DMS79 (cell line): ENCODE measurements at places on chromosomes 3 and 15.

DNA sequence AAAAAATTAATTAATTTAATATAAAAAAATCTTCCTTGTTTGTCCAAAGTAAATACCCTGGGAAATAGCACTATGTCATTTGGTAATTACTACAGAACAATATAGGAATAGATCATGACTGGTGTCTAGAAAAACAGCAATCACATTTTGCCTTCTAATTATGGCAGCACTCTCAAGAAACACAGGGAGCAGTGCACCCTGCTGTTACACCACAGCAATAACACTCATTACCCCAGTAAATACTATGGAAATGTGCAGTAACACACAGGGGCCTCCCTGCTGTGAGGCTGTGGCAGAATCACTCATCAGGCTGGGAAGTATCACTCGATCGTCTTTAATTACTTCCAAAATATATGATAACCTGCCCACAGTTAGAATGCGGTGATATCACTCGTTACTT is 646.0 kb downstream of the TUSC7 start:
- DNase-seq = no peak

GRCh38 chr15:101122806-101123205 is 129.0 kb downstream of the CHSY1 start:
- no peak for DNase-seq

- no peak for DNase-seq
Measured at GRCh38 chr3:42265059-42265991, 660 bp downstream of the CCK start.

- DNase-seq = no peak
Measured at GRCh38 chr3:152079980-152080379, 188.7 kb upstream of the MBNL1 start.

DNA sequence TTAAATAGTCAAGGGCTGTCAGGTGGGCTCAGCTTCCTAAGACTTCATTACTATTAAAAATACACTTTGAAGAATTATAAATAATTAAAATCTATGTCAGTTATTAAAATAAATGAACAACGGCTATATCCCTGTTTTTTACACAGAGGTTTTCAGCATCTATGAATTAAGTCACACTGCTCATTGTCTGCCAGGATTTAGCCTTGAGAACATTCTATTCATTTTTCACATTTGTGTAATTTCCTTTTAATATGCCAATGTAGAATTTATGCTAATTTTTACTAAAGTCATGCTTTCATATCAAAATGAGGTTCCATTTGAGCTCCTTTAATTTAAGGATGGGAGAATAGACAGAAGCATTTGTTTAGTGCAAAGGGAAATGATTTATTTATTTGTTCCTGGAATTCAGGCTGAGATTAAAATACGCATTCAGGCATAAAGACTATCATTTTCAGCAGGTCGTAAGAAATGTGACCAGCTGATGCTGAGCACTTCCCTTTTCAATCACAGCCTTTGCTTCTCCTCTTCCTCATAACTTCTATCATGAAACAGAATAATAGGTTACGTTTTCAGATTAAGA is 345.1 kb downstream of the MFSD1 start:
- no peak for DNase-seq

DNA sequence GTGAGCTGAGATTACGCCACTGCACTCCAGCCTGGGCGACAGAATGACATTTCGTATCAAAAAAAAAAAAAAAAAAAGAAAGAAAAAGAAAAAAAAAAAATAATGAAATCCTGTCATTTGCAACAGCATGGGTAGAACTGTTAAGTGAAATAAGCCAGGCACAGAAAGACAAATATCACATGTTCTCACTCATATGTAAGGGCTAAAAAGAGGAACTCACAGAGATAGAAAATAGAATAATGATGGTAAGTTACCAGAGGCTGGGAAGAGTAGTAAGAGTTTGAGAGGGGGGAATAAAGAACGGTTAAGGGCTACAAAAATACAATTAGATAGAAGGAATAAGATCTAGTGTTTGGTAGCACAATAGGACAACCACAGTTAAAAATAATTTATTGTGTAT is 19.7 kb downstream of the DENND6A start:
- DNase-seq = no peak

DNA sequence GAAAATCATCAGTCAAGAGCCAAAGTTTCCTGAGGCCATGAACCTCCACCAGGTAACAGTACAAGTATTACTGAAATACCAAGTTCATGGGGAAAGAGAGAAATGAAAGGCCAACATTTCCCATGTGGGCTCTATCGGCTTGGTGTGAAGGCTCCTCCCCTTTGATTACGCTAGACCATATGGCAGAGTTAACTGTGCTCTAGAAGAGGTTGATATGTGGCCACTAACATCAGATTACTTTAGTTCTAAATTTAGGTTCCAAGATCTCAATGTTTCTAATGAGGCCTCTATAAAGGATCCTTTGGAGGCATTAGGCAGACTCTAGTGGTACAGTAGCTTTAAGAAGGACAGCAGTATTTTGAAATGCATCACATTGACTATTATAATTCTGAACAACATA is 127.1 kb downstream of the SEMA6D start:
- DNase-seq = no peak

GRCh38 chr15:28096411-28096669 is 2.8 kb downstream of the OCA2 start:
- DNase-seq = no peak

- DNase-seq = no peak
Measured at GRCh38 chr3:43028001-43028400, 48.9 kb downstream of the GASK1A start.

DNA sequence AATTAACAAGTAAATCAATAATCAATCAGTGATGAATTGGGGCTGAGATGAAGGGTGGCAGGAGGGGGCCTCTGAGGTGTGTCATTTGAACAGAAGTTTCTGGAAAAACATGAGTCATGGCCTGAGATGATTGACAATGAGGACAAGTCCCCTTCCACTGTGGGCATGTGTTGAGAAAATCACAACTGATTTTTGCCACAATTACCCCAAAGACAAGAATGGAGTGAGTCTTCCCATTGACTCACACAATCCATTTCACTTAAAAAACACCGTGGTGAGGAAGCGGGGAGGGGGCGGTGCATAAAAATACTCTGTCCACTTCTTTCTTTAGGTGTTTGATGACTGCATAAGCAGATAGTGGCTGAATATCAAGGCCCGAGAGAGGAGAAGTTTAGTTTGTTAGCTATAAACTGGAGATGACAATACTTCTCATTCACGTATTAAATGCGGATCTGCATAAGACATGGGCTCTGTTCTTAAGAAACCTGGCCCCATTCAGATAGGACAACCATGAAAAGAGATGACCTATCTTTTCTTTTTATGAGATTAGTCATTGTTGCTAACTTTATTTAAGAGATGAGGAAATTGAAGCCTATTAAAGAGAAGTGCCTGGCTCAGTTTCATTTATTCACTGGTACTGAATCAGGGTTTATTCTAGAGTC is 34.7 kb downstream of the SHC4 start:
- no peak for DNase-seq
